ENCODE measurements at places on chromosomes 7 and 10.
A peak's percentile ranks its signal among the peaks of the same experiment; 100 is the strongest.

- no peaks in the 10 kb centered on the region for H3K27me3 ChIP-seq
- no peak overlapping the region for H3K27ac ChIP-seq
- no peaks in the 10 kb centered on the region for H3K36me3 ChIP-seq
- DNase-seq: no peak
- no peaks in the 10 kb centered on the region for H3K4me1 ChIP-seq
Observed at GRCh38 chr7:45986355-45987298, 65.6 kb upstream of the IGFBP3 start.

- DNase-seq: peak; percentile 67
- peaks cover 33% of the 10 kb centered on the region for H3K4me1 ChIP-seq
- H3K4me3 ChIP-seq: no peak overlapping the region
- no peak overlapping the region for H3K27ac ChIP-seq
- H3K27me3 ChIP-seq: no peaks in the 10 kb centered on the region
Observed at GRCh38 chr10:22874189-22874854, 53.5 kb upstream of the ARMC3 start.

DNA sequence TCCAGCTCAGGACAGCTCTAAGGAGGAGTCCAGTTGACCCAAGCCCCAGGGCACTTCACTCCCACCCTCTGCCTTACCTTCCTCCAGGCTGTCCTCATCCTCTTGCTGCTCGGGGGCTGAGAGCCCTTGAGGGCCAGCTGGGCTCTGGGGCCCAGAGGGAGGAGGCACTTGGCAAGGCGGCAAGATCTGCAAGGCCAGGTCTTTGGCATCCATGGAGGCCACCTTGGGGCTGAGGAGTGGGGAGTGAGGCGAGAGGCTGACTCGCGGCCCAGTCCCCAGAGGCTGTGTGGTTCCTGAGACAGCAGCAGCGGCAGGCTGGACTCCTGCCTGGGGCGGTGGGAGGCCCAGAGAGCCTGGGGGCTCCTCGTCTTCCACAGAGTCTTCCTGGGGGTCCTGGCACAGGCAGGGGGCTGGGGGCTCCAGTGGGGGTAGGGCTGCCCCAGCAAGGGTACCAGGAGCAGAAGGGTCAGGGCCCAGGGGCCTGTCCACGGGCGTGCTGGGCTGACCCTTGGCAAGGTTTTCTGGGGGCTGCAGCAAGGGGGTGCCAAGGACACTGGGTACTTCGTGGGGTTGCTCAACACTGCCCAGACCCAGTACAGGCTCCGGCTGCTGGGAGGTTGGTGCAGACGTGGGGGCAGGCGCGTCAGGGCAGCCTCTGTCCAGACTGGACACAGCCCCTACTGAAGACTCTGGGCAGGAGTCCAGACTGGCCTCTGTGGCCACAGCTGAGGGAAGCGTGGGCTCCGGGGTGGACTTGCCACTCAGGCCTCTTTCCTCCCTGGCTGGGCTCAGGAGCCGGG lies 6.5 kb downstream of the NACAD start:
- no peak overlapping the region for H3K27ac ChIP-seq
- no peaks in the 10 kb centered on the region for H3K4me1 ChIP-seq
- H3K4me3 ChIP-seq: no peak overlapping the region
- DNase-seq: no peak
- no peaks in the 10 kb centered on the region for H3K27me3 ChIP-seq

- H3K27ac ChIP-seq: no peak overlapping the region
- H3K36me3 ChIP-seq: no peaks in the 10 kb centered on the region
- H3K27me3 ChIP-seq: no peaks in the 10 kb centered on the region
- DNase-seq: no peak
Observed at GRCh38 chr10:17413876-17414275, 40.5 kb downstream of the ST8SIA6 start.

GRCh38 chr10:69123306-69123746 lies 652 bp upstream of the VPS26A start:
- DNase-seq: peak; percentile 83
- H3K27ac ChIP-seq: peak overlapping the region; percentile 95
- peaks cover 8% of the 10 kb centered on the region for H3K4me1 ChIP-seq
- no peaks in the 10 kb centered on the region for H3K36me3 ChIP-seq
- H3K4me3 ChIP-seq: peak overlapping the region; percentile 92

DNA sequence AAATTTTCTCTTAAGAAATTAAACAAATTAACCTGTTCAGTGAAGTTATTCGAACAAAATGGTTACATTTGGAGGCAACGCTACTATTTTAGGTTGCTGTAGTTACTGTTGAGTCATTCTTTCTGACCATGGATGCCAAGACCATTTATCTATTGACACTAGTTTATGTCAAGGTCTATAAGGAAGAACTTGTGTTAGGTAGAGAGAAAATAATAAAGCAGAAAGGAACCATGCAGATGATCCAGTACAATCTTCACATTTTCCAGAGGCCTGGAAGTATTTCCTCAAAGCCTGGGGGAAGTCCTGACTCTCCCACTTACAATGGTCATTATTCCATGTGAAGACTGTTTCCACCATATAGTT lies 608.0 kb upstream of the GALNT17 start:
- no peak overlapping the region for H3K27ac ChIP-seq
- no peak overlapping the region for H3K4me3 ChIP-seq
- no peak for DNase-seq
- H3K27me3 ChIP-seq: no peaks in the 10 kb centered on the region
- peaks cover 5% of the 10 kb centered on the region for H3K4me1 ChIP-seq

- no peak overlapping the region for H3K4me3 ChIP-seq
- H3K27ac ChIP-seq: no peak overlapping the region
- H3K36me3 ChIP-seq: no peaks in the 10 kb centered on the region
- no peaks in the 10 kb centered on the region for H3K27me3 ChIP-seq
- H3K4me1 ChIP-seq: peaks cover 8% of the 10 kb centered on the region
Observed at GRCh38 chr10:127982601-127983000, 75.7 kb downstream of the PTPRE start.

DNA sequence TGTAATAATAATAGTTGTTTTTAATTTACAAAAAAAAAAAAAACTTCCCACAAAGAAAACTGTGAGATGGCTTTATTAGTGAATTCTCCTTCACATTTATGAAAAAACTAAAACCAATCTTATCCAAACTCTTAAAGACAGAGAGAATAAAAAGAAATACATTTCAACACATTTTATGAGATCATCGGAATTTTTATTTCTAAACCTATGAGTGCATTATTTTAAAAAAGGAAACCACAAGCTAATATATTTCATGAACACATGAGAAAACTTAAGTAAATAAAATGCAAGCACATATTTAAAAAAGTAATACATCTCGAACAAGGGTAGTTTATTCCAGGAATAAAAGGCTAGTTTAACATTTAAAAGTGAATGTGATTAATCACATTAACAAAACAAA lies 31.5 kb downstream of the C7orf25 start:
- no peak overlapping the region for H3K27ac ChIP-seq
- H3K4me1 ChIP-seq: no peaks in the 10 kb centered on the region
- DNase-seq: no peak

- no peaks in the 10 kb centered on the region for H3K4me1 ChIP-seq
- no peak overlapping the region for H3K4me3 ChIP-seq
- DNase-seq: no peak
- H3K27me3 ChIP-seq: no peaks in the 10 kb centered on the region
Observed at GRCh38 chr7:13563257-13563656, 426.2 kb downstream of the ETV1 start.

GRCh38 chr10:113532724-113533123 lies 20.1 kb upstream of the HABP2 start:
- DNase-seq: no peak
- H3K27me3 ChIP-seq: peaks cover 7% of the 10 kb centered on the region
- no peak overlapping the region for H3K27ac ChIP-seq
- no peaks in the 10 kb centered on the region for H3K4me1 ChIP-seq

DNA sequence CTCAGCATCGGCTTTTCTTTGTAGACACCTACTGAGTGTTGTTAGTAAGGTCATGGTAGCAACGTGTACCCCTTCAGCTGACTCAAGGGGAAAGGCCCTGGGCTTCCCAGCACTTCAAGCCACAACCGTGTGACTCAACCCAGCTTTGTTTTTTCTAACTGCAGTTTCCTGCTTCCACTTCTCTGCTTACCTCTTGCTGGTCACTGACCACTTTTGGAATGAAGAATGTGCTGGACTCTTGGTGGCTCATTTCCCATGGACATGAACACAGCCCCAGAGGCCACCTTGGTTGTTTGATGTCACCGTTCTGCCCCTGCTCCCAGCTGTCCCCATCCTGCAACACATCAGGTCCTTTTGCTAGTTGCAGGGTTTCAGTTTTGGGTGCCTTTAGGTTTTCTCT lies 69.5 kb upstream of the ZNF438 start:
- no peaks in the 10 kb centered on the region for H3K36me3 ChIP-seq
- DNase-seq: no peak
- H3K4me3 ChIP-seq: no peak overlapping the region
- H3K4me1 ChIP-seq: peaks cover 43% of the 10 kb centered on the region
- H3K27ac ChIP-seq: no peak overlapping the region
- H3K27me3 ChIP-seq: no peaks in the 10 kb centered on the region

DNA sequence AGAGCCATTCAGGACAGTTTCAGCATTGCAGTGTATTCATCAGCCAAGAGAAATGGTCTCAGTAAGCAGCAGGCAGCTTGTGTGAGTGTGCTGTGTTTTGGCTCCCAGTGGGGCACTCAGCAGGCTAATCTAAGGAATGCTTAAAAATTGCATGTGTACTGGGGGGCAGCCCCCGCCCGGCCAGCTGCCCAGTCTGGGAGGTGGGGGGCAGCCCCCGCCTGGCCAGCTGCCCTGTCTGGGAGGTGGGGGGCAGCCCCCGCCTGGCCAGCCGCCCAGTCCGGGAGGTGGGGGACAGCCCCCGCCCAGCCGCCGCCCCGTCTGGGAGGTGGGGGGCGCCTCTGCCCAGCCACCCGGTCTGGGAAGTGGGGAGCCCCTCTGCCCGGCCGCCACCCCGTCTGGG lies 116.2 kb downstream of the GRID1 start:
- H3K4me1 ChIP-seq: no peaks in the 10 kb centered on the region
- no peak for DNase-seq
- H3K36me3 ChIP-seq: no peaks in the 10 kb centered on the region
- no peak overlapping the region for H3K4me3 ChIP-seq

GRCh38 chr7:714251-714671 lies 12.2 kb upstream of the DNAAF5 start:
- H3K27me3 ChIP-seq: no peaks in the 10 kb centered on the region
- DNase-seq: no peak
- H3K36me3 ChIP-seq: no peaks in the 10 kb centered on the region
- H3K27ac ChIP-seq: no peak overlapping the region
- peaks cover 4% of the 10 kb centered on the region for H3K4me1 ChIP-seq
- H3K4me3 ChIP-seq: no peak overlapping the region

DNA sequence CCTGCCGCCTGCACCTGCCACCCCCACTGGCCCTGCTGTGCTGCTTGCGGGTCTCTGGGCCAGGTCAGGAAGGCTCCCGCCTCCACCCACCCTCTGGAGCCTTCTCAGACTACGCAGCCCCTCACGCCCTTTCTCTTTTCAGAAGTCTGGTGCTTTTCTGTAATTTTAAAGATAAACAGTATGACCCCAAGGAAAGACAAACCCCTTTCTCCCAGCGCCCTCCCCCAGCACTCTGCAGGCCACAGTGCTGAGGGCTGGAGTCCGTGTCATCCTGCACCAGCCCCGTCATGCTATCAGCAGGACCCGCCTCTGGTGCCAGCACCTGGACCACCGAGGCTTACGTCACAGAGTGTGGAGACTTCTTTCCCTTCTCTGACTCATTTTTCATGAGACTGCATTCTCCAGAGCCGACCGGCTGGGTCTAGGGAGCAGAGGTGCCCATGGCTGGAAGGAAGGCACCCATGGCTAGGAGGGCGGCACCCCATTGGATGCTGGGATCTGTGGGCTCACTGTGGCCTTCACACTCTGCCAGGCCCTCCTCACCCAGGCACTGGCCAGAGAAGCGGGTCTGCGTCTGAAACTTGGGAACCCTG lies 53.4 kb downstream of the CFAP46 start:
- H3K4me3 ChIP-seq: no peak overlapping the region
- no peak overlapping the region for H3K27ac ChIP-seq
- DNase-seq: no peak
- H3K4me1 ChIP-seq: no peaks in the 10 kb centered on the region
- H3K36me3 ChIP-seq: no peaks in the 10 kb centered on the region

- H3K27me3 ChIP-seq: peaks cover 49% of the 10 kb centered on the region
- no peaks in the 10 kb centered on the region for H3K36me3 ChIP-seq
- H3K4me1 ChIP-seq: no peaks in the 10 kb centered on the region
- DNase-seq: no peak
- no peak overlapping the region for H3K4me3 ChIP-seq
- no peak overlapping the region for H3K27ac ChIP-seq
Observed at GRCh38 chr7:155418304-155418703, 39.6 kb upstream of the EN2 start.

DNA sequence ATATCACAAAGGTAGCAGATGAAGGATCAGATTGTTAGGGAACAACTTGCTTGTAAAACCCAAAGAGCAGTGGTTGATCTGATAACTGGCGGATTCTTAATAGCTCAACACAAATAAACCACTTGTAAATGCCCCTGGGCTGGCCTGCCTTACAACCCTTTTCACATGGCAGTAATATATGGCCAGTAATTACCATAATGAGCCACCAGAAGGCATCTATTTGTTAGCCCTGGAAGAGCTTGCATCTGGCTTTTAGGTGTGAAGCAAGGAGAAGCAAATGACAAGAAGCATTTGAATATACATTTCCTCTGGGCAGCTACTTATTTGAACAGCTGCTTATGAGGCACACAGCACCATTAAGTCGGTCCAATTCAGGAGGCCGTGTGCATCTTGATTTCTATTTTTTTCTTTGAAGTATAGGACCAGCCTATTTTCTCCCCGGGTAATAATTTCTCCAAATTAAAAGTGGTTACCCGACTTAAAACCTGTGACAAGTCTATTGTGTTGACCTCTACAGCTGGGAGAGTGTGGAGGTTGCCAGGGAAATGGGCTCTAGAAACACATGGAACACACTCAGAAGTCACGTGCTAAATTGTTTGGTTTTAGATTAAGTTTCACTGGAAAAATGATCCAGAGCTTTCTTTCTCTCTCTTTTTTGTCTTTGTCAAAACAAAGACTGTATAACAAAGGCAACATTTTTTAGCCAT lies 113.4 kb downstream of the SEM1 start:
- no peaks in the 10 kb centered on the region for H3K27me3 ChIP-seq
- no peak overlapping the region for H3K4me3 ChIP-seq
- H3K27ac ChIP-seq: no peak overlapping the region
- DNase-seq: peak; percentile 13

DNA sequence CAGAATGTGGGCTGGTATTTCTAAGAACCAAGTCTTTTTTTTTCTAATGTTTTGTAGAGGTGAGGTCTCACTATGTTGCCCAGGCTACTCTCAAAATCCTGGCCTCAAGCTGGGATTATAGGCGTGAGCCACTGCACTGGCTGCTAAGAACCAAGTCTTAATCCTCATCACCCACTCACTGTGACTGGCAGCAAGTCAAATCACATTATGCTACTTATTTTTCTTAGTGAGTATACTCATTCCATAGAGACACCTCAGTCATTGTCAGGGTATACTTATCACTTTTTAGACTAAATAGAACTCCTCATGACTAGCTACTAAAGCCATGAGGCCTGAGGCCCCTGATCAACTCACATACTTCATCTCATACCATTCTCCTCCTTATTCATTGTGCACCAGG lies 116.1 kb downstream of the STRA8 start:
- H3K4me1 ChIP-seq: no peaks in the 10 kb centered on the region
- no peaks in the 10 kb centered on the region for H3K27me3 ChIP-seq
- no peak overlapping the region for H3K27ac ChIP-seq
- DNase-seq: no peak
- no peaks in the 10 kb centered on the region for H3K36me3 ChIP-seq
- no peak overlapping the region for H3K4me3 ChIP-seq

- H3K36me3 ChIP-seq: peaks cover 2% of the 10 kb centered on the region
- peak overlapping the region; percentile 96 for H3K4me3 ChIP-seq
- DNase-seq: no peak
- no peaks in the 10 kb centered on the region for H3K27me3 ChIP-seq
- peaks cover 9% of the 10 kb centered on the region for H3K4me1 ChIP-seq
- H3K27ac ChIP-seq: peak overlapping the region; percentile 94
Observed at GRCh38 chr10:96832721-96833219, 672 bp downstream of the LCOR start.

- H3K4me1 ChIP-seq: peaks cover 8% of the 10 kb centered on the region
- no peak overlapping the region for H3K27ac ChIP-seq
- DNase-seq: no peak
- no peak overlapping the region for H3K4me3 ChIP-seq
Observed at GRCh38 chr10:83880252-83880791, 259.0 kb upstream of the GHITM start.
